ENCODE measurements at places on chromosomes 6 and 20. TPM values are rescaled to one million over a fixed set of nuclear protein-coding genes. Genes with fewer than 3 reads are reported as not detected.

- peak; percentile 21 for DNase-seq
These were observed 31.0 kb upstream of the TCFL5 start for GRCh38 chr20:62892348-62893304.

DNA sequence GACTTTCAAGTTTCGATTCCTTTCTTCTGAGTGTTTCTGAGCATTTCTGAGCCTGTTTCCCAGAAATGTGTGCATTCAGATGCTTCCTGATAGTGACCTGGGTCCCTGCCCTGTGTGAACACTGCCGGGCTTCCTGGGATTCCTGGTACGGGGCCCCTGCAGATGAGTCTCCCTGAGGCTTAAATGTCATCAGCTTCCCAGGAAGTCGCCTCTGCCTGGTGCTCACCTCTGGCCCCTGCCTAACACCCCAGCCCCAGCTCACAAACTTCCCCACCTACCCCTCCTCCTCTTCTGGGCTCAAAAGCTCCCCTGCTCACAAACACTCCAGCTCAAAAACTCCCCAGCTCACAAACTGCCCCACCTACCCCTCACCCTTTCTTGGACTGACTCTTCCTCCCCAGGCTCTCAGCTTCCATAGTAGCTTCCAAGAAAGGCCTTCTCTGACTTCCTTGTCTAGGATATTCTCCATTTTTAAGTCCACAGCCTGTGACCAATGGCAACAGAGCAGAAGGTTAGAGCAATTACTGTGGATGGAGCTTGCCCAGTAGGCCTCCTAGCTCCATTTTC, 42.0 kb downstream of the TGM2 start:
- DNase-seq = peak; percentile 10

The DLL1 gene
- total RNA-seq = 119 TPM

The MYCT1 gene
- total RNA-seq = 46.4 TPM

The PRDM13 gene
- not detected for total RNA-seq
